ENCODE measurements at places on chromosomes 1 and 21.

GRCh38 chr1:44733365-44733764, 2.4 kb upstream of the RNU5D-1 start:
- DNase-seq, result peak; percentile 97

DNA sequence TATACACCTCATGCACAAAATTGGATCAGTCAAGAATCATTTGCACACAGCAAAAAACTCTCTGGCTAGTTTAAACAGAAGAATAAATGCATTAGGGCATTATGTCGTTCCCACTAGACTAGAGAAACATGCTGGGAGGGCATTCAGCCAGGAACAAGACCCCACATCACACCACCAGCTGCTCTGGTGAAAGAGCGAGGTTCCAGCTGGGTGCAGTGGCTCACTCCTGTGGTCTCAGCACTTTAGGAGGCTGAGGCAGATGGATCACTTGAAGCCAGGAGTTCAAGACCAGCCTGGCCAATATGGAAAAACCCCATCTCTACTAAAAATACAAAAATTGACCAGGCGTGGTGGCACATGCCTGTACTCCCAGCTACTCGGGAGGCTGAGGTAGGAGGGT, 52.1 kb upstream of the BACE2 start:
- no peak for DNase-seq

DNA sequence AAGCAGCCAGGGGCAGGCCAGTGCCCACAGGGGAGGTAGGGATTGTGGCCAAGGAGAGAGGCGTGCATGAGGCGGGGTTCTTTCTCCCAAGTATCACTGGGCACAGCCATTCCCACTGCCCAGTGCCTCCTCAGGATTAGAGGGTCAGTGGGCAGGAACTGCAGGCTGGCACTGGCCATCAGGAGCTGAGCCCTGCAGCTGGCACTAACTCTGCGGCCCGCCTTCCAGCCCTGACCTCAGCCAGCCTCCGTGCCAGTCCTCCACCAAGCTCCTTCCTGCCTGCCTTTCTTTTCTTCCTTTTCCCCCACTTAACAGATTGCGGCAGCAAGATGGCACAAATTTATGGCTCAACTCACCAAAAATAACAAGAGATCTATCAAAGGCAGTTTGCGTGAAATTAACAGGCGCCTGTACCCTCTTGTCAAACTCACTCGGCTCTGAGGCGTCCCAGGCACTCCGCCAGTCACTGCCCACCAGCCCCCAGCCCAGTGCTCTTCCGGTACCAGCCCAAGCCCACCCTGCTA, 11.1 kb downstream of the ADGRB2 start:
- no peak for DNase-seq

GRCh38 chr21:45534636-45535331, 7.5 kb downstream of the SLC19A1 start:
- DNase-seq, result no peak

DNA sequence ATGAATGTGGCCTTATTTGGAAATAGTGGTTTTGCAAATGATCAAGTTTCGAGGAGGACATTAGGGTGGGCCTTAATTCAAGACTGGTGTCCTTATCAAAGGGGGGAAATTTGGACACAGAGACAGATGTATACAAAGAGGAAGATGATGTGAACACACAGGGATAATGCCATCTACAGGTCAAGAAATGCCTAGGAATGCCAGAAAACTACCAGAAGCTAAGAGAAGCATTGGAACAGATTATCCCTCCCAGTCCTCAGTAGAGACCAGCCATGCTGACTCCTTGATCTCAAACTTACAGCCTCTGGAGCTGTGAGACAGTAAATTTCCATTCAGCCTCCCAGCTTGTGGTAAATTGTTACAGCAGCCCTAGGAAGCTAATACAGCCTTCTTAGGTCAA, 151.4 kb downstream of the PTGER3 start:
- DNase-seq, result peak; percentile 23

GRCh38 chr1:158329733-158330132, 1.6 kb downstream of the CD1B start:
- no peak for DNase-seq

DNA sequence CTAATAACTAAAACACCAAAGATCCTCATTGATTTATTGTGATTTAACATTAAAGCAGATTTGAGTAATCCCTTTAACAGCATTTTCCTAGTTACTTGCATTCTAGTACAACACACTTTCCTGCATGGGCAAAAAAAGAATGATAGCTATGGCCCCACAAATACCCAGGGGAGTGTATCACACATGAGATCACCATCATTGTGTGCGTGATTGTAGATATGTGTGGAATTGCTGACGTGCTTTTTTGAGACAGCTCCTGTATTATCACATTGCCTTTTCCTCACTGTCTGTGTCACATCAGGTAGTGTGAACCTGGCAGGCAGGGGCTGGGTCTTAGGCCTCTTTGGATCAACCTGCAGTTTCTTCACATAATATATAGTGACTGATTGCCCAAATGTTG, 48.5 kb upstream of the SAMD13 start:
- peak; percentile 34 for DNase-seq

DNA sequence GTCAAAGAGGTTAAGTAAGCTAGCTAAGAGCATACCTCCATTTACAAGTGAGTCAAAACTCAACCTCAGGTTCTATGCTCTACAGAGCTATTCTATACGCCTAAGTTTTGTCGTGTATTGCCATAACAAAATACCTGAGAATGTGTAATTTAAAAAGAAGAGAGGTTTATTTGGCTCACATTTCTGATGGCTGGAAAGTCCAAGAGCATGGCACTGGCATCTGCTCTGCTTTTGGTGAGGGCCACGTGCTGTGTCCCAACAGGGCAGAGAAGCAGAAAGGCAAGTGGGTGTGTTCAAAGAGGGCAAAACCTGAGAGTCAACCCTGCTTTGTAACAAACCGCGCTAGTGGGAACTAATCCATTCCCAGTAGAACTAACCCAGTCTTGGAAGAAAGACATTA, 60.9 kb upstream of the POU2F1 start:
- no peak for DNase-seq

DNA sequence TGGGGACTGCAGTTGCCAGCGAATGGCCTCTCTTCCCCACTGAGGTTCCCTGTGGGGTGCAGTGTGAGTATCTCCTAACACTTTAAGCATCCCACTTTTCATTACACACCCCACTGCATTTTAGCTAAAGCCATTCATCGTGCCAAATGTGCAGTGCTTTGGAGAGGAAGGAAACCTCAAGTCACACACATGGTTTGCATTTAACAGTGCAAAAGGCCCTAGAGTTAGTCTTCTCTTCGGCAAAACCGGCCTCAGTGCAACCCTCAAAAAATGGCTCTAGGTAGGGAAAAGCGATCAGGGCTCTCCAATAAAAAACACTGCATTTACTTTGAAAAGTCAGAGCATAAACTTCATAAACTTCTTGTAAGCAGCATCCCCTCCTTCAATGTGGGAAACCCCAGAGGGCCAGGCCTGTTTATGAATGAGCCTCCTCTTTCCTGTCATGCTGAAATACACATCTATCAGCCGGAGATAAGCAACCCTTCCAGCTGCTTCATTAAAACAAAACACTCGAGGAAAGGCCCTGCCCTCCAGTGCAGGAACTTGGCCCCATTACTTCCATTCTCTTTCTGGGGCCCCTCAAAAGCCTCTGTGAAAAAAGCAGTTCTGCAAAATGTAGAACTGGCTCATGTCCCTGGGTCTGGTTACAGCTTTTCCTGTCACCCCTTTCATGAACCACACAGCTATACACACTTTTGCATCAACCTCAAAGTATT, 184.0 kb downstream of the CDC7 start:
- DNase-seq, result peak; percentile 62

DNA sequence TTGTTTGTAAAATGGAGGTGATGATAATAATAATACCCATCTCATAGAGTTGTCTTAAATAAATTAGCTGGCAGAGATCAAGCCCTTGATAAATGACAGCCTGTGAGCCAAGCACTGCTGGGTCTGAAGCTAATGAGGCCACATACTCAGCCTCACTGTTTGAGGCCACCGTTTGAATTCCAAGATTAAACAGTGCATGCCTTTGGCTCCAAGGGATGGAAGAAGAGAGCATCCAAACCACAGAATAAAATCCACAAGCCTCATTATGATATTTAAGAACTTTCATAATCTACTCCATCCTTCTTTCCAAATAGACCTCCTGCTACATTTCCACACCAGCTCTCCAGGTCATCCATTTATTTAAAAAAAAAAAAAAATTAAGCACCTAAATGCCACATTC, 29.0 kb downstream of the TGFBR3 start:
- no peak for DNase-seq

DNA sequence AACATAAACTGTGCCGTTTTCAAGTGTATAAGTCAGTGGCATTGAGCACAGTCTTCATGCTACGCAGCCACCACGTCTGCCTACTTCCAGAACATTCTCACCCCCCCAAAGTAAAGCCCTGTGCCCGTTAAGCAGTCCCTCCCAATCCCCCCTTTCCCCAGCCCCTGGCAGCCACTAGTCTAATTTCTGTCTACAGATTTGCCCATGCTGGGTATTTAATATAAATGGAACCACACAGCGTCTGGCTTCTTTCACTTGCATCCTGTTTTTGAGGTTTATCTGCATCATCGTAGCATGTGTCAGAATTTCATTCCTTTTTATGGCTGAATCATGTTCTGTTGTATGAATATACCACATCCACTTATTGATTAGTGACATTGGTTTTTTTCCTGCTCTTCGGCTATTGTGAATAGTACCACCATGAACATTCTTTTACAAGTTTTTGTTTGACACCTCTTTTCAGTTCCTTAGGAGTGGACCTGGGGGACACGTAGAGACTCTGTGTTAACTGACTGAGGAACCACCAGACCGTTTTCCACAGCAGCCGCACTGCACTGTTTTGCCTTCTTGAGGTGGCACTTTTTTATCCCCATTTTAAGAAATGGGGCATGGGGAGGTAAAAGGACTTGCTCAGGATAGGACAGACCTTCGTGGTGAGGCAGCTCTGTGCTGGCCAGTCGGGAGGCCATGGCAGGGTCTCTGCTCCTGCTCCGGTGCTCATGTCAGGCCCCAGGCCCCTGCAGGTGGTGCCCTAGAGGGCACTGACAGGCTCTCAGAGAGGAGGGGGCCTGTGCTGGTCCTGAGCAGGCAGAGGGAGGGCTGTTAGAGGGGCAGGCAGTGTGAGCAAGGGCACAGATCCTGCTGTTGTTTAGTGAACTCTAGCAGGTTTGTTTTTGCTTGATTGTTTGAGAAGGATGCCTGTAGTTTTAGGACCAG, 123.8 kb downstream of the PCBP3 start:
- peak; percentile 71 for DNase-seq

GRCh38 chr1:228984646-228985631, 249.7 kb downstream of the RHOU start:
- no peak for DNase-seq

DNA sequence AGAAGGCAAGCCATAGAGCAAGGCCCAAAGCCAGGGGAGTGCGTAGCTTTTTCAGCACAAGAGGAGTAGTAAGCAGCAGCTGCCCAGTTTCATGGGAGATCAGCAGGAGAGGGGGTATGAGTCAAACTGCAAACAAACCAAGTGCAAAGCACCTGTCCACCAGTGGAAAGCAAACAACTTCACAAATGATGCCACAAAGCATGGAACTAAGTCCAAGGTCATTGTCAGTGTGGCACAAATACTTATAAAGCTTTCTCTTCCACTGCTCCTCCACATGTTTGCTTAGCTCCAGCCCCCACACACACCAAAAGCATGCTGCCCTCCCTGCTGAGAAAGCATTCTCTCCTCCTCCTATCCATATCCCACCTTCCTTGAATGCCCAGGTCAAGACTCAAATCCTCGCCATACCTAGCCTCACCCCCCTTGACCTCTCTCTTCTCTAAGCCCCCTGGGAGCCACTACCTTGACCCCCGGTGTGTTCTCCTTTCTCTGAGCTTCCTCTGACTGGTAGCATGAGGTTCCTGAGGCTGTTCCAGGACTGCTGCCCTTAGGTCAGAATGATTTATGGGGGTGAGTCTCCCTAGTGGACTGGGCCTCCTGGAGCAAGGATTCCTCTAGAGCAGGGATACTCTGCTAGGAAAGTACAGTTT, 70.4 kb downstream of the DMAP1 start:
- DNase-seq, result peak; percentile 8

- peak; percentile 4 for DNase-seq
Measured at GRCh38 chr1:74470936-74471335, 41.5 kb downstream of the LRRC53 start.

DNA sequence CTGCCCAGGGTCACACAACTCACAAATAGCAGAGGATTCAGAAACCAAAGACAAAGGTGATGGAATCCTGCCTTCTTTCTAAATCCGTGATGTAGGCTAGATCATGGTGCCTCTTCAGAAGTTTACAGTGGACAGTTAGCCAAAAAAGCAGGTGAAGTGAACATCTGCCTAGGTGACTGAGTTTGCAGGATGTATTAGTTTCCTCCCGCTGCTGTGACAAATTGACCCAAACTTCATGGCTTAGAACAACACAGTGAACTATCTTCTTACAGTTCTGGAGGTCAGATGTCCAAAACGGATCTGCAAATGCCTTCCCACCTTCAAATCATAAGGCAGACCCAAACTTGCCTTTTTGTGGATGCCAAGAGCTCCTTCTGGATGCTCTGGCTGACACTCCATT, 3.2 kb upstream of the TMEM51 start:
- no peak for DNase-seq

GRCh38 chr1:101295209-101295608, 58.4 kb downstream of the S1PR1 start:
- no peak for DNase-seq

- DNase-seq, result peak; percentile 12
Measured at GRCh38 chr21:29056005-29056404, 17.4 kb downstream of the CCT8 start.

DNA sequence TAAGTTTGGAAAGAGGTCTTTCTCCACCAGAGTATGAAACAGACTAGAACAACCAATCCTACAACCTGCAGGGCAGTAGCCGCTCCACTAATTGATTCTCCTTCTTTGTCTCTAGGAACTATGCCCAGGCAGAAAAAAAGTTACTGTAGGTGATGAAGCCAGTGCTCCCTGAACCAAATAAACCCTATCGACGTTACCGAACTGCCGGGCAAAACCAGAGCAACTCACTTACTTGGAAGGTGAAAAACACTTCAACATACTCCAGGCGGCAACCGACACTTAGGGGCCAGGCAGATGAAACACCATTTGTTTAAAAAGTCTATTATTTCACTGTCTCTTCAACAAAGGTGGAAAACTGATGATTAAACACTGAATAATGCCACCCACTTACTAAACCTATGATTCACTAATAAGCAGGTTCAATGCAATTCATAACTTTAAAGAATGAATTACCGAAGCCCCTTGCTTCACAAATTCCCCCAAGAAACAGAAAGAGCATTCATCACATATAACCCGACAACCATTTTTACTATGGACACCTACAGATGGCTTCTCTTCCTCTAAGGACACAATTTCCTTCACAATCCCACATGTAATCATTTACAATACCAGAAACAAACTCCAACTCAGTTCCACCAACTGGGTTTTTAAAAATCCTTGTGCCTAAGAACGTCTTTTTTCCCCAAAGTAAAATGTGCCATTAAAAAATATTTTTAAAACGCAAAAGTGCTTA, 1.6 kb downstream of the NRIP1 start:
- no peak for DNase-seq

GRCh38 chr1:157335056-157335455, 196.9 kb upstream of the ETV3 start:
- DNase-seq, result no peak
